ENCODE measurements at places on chromosomes 7 and 10.

DNA sequence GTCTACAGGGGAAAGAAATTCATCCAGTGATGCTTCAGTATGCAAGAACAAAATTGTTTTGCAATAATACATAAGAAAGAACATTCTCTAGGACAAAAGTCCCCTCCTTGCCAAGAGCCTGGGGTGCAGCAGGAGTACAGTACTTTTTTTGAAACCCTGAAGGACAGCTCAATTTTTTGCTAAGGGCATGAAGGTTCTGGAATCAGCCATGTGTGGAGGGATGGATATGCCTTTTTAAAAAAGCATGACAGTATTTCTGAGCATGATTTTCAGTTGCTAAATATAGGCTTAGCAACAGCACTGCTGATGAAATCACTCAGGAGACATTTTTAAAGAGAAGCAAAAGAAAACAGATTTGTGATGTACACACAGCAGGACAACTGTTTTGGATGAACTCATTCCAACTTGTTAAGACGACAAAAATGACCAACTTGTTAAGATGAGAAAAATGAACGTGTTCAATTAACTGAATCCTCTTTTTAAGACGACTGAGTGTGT lies 39.3 kb downstream of the HBP1 start:
- no peak for DNase-seq

GRCh38 chr7:130334274-130334673 lies 10.3 kb upstream of the CPA5 start:
- no peak for DNase-seq

- no peak for DNase-seq
Measured at GRCh38 chr10:109972372-109973001, 35.3 kb upstream of the ADD3 start.

- DNase-seq = no peak
Measured at GRCh38 chr7:115359119-115359518, 437.2 kb downstream of the MDFIC start.

DNA sequence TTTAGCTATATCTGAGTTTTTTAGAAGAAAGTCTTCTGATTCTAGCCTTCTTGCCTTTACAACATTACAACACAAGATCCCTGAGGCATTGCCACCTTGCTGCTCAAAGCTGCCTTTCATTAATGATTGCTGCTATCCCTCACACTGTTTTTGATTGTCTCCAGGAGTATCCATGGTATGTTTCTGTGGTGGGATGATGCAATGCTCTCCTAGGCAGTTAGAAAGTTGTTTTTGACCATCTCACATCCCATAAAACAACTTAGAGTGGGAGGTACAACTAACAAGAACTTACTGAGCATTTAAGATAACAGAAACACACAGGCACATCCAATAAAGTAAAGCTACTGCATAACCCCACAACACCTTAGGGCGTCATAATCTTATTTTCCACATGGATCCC lies 1156.0 kb upstream of the LRRTM3 start:
- no peak for DNase-seq

DNA sequence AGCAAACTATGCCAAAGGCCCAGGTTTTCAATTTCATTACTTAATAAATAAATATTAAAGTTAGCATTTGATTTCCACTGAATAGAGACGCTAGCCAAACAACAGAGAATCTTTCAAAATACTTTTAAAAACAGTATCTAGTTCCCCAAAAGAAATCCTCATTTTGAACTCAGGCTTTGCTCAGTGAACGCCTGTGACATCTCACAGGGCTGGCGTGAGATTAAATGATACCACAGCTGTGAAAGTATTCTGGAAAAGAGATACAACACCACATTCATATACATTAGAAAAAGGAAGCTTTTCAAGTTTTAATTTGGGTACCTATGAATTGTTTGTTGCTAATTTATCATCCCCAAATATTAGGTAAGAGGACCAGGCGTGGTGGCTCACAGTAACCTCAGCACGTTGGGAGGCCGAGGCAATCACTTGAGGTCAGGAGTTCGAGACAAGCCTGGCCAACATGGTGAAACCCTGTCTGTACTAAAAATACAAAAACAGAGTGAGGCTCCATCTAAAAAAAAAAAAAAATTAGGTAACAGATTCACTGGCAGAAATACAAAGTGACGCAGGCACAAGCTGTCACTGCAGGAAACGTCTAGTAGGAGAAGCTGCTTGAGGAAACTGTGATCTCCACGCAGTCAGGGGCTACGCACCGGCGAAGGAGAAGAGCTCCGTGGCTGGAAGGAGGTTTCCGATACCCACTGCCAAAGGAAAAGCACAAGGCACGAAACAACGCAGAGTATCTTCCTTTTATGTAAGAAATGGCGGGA lies 50.0 kb downstream of the AMZ1 start:
- DNase-seq = no peak

DNA sequence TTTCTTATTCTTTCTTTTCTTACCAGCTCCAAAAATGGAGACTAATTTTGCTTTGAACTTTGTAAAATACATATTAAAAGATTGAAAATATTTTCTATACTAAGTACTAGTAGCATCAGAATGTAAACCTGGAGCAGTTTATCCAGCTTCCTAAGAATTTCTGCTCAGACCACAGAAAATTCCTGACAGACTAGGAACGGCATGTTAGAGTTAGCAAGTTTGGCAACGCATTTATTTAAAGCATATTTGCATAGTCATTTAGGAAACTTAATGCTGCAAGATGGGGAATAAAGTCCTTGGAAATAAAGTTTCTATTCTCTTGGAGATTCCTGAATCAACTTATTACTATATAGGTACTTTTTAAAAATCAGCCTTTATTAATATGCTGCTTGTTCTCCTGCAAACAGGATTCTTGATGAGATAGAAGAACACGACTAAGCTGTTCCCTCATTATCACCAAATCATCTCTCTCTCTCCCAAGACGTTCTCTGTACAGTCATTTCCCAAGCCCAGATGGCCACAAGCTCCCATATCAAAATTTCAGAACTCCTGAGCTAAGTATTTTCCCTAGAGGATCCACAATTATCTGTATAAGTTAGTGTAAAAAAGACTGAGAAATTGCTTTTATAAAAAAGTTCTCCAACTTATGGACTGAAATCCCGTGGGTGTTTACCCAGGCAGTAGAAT lies 305.8 kb upstream of the NEBL start:
- DNase-seq = no peak
